Stimulated activated CD4-positive, alpha-beta T cell treated with anti-CD3 and anti-CD28 coated beads, Interleukin-2, amount 100 ng/mL, for 4 hours (primary cell): ENCODE measurements at places on chromosomes 7 and 10.

DNA sequence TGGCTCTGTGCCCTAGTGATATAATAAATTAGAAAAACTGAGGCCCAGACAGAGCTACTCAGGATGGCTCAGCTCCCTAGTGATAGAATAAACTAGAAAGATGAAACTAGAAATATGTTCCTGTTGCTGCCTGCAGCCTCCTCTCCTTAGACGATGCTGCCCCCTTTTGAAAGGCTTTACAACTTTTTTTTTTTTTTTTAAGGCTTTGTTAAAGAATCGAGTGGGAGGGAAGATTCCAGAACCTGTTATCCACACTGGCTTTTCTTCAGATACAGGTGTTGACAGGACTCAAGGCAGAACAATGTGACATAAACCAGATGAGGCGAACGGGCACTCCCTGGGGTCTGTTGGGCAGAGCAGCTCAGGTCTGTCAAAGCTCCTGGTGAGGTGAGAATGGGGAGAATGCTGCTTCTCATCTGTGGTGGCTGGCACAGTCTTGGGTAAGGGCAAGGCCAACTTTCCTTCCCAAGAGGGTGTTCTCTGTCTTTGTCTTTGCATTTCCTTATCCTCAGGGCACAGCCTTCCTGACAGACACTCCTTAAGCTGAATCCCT lies 175.1 kb downstream of the COBL start:
- no peak for DNase-seq

- DNase-seq, result no peak
These were observed 8.1 kb upstream of the POLD2 start for GRCh38 chr7:44131173-44132029.

GRCh38 chr7:74657692-74658177 lies at the start of gene GTF2I:
GTF2I (plus strand) TSS chr7:74657718; CDS start chr7:74689129, 31,411 bp downstream.
- no peak for DNase-seq

DNA sequence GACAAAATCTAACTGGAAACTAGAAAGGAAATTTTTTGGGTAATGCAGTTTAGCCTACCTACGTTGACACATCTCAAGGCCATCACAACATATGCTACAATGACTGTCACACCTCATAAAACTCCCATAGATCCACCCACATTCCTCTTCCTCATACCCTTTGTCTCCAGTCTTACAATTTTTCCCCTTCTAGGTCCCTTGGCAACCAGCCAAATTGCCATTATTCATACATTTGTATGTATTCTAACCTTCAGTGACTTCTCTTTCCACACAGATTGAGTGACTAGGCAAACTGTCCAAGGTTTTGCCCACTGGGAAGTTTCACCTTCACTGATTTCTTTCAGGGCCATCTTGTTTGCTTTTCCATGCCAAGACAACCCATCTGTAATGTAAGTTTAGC lies 100.5 kb upstream of the TPK1 start:
- no peak for DNase-seq

GRCh38 chr10:99612167-99612831 lies 7.9 kb downstream of the SLC25A28 start:
- peak; percentile 13 for DNase-seq

- DNase-seq, result no peak
These were observed 87.0 kb downstream of the ADK start for GRCh38 chr10:74238031-74238431.

- DNase-seq, result no peak
These were observed 10.5 kb upstream of the KCP start for GRCh38 chr7:128920913-128921582.

GRCh38 chr7:9945857-9946256 lies 1027.8 kb upstream of the PHF14 start:
- no peak for DNase-seq

GRCh38 chr10:1404323-1405260 lies 332.7 kb downstream of the ADARB2 start:
- no peak for DNase-seq

- no peak for DNase-seq
These were observed at the start of gene HOXA5 for GRCh38 chr7:27143023-27143949. HOXA5 (minus strand) TSS chr7:27143681; CDS start chr7:27143607, 74 bp downstream.

DNA sequence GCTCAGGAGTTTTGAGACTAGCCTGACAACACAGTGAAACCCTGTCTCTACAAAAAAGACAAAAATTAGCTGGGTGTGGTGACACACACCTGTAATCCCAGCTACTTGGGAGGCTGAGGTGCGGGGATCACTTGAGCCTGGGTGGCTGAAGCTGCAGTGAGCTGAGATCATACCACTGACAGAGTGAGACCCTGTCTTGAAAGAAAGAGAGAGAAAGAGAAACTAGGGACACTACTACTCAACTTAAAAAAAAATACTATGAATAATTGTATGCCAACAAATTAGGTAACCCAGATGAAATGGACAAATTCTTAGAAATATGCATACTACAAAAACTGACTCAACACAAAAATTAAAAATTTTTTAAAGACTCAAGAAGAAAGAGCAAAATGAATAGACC lies 28.5 kb downstream of the SMURF1 start:
- no peak for DNase-seq

DNA sequence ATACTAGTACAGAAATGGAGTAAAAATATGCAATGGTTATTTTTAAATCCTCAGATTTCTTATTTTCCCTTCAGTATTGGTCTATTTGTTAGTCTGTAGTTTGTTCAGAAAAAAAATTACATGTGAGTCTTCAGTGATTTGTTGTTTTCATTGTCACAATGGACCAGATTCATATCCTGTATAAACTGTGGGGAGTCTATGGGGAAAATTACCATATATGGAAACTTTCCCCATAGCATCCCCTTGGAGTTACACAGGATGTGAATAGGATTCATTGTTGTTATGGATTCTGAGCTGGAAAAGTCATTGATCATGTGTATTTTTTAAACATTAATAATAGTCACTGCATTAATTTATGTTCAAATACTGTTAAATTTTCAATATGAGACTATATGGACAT lies 72.6 kb downstream of the ST7 start:
- no peak for DNase-seq

GRCh38 chr7:55366461-55367070 lies 1.4 kb downstream of the LANCL2 start:
- DNase-seq, result no peak

- no peak for DNase-seq
These were observed 189.1 kb upstream of the INHBA start for GRCh38 chr7:41891950-41892349.

GRCh38 chr10:46268076-46268881 lies 18.5 kb upstream of the ANTXRL start:
- peak; percentile 56 for DNase-seq

DNA sequence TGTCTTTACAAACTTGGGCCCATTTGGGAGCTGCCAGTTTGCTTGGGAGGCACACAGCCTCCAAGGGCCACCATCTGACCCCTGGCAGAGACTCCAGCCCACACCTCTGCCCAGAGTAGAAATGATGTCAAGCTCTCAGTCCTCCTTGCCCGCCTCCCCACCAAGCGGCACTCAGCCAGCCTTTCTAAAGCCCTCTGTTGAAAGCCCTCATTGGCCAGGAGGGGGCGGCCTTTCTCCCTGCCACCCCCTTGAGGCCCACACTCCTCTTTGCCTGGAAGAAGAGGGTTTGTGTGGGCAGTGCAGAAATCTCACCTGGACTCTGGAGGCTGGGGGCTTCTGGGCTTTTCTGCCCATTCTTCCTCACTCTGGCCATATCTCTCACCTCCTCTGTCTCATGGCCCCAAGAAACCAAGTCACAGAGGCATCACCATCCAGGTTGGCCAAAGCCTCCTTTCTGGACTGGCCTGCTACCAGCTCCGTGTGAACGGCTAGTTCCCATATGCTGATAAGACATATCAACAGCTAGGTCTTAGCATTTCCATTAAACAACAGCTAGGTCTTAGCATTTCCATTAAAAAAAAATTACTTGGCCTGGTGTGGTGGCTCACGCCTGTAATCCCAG lies 36.1 kb downstream of the UBTD1 start:
- DNase-seq, result peak; percentile 16

- DNase-seq, result no peak
These were observed 94.3 kb downstream of the CCDC71L start for GRCh38 chr7:106566672-106567071.

DNA sequence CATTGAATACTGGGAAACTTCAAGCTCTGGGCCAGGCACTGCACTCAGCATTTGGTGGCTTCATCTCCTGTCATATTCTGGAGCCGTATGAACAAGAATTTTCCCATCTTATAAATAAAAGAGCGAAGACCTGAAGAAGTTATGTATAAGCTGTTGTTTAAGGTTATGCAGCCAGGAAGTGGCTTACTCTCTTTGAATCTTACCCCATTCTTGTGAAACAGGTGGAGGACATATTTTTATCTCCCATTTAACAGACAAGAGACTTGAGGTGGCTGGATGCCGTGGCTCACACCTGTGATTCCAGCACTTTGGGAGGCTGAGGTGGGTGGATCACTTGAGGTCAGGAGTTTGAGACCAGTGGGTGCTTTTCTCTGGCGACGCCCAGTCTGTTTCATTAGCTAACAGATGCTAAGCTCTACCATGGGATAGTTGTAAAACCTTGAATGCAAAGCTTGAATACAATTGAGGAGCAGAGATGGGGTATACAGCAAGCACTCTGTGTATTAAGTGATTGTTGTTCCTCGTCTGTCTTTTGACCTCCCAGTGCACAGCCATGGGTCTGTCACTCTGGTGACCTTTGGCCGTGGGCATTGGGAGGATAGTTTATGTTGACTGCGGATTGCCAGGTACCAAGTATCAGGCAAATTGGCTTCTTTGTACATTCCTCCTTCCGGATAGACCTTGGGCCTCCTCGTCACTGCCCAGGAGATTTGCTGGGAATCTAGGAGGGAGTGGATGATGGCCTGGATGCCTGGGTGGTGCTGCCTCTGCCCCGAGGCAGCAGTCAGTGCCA lies 85.8 kb downstream of the GRK5 start:
- DNase-seq, result no peak

DNA sequence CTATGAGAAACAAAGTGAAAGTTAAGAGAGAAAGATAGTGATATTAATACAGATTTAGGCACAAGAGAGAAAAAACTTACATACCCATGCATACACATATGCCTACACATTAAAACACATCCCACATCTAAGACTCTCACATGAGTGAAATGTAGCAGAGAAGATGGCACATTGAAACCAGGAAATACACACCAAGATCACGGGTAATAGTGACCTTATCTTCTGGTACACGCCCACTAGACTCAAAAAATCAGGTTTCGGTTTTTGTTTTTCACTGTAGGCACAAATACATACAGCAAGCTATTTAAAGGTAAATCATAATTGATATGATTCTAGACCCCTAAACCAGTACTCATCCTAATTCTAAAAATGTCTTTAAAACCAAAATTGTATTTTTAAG lies 225.2 kb upstream of the TAC1 start:
- no peak for DNase-seq

DNA sequence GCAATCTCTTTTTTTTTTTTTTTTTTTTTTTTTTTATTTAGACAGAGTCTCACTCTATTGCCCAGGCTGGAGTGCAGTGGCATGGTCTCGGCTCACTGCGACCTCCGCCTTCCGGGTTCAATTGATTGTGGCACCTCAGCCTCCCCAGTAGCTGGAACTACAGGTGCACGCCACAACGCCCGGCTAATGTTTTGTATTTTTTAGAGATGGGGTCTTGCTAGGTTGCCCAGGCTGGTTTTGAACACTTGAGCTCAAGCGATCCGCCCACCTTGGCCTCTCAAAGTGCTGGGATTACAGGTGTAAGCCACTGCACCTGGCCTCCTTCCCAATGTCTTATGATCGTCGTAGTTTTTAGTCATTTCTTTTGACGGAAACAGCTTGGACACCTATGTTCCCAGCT lies 6.6 kb upstream of the ZNF853 start:
- no peak for DNase-seq

DNA sequence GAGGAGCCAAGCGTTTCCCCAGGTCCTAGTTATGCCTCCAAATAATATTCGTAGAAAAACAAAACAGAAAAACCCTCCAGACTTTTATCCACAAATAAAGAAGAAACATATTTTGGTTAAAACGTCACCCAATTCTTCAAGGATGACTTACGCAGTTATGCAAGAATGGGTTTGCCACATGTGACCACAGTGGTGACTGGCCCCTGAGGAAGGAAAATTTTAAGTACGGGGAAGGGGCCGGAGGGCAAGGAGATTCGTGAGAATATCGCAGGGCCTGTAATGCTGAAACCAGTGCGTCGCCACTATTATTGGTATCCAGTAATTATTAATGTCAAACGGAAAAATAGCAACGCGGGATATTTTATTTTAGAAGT lies 537 bp upstream of the MRPS24 start:
- DNase-seq, result no peak

DNA sequence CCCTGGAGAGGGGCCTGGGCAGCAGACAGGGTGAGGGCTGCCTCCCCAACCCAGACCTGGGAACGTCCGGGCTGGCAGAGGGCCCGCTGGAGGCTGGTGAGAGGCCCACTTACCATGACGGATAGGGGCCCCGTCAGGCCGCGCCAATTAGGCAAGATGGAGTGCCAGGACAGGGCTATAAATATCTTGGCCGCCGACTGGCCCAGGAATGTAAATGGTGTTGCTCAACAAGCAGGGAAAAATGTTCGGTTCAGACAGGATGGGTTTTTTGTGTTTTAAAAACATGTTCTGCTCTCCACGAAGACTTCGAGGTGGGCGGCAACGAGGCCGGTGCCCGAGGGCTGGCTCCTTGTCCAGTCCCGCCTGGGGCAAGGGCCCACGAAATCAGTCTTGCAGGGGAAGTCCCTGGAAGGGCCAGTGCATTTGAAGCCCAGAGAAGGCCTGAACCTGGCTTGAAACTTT lies 35.8 kb upstream of the ELN start:
- no peak for DNase-seq

- no peak for DNase-seq
These were observed 18.9 kb upstream of the TMEM273 start for GRCh38 chr10:49207113-49207512.

DNA sequence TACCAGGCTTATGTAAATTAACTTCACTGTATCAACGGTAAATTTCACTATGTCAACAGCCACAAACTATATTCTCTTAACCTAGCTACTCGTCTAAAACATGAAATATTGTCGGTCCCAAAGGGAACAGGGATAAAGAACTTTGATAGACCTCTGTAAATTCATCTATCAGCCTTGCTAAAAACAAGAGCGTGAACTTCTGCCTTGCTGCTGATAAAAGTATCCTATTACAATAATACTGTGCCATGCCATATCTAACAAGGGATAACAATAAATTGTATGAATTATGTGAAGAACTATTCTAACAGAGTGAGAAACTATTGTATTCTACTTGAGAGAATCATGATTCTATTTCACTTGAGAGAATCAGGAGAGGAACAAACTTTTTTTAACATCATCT lies 117.2 kb downstream of the CNOT4 start:
- no peak for DNase-seq
